T-cell (primary cell): ENCODE measurements at places on chromosomes 7 and 10.

DNA sequence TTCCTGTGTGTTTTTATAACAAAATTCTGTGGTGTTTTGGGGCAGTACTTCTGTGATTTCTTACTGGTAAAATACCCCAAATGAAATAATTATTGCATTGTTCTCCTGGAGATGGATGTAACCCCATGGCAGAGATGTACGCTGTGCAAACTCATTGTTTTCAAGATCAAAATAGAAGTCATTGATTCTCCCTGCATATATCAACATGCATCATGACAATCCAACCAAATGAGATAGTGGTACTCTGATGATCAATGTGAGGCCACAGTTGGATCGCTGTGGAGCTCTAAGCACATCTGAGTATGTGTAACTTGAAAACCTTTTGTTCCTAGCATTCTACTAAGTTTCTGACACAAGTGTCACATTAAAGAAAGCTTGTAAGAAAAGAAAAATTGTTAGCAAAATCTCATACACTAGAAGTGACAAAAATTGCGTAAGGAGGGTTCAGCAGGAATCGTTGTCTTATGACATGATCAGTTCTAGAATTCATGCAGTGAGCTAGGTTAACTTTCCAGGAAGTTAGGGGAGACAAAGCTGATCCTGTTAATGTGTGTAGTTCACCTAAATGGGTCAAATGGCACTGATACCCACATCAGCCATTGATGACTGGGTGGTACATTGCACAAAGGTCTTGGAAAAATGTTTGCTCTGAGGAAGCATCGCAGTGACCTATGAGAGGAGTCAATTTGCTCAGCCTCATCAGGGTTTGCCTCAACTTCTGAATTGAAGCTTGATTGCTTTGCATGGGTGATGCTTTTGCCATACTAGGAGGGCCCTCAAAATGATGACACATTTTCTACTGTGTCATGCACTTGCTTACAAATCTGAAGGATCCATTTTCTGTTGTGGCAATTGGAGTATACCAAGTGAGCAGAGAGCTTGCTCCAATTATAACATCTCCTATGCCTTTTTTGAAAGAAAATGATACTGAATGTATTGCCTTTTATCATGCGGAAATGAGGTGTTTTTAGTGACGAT lies 145.1 kb downstream of the PLXDC2 start:
- no peak for DNase-seq

GRCh38 chr10:91022924-91023699 lies 102.2 kb upstream of the ANKRD1 start:
- no peak for DNase-seq

DNA sequence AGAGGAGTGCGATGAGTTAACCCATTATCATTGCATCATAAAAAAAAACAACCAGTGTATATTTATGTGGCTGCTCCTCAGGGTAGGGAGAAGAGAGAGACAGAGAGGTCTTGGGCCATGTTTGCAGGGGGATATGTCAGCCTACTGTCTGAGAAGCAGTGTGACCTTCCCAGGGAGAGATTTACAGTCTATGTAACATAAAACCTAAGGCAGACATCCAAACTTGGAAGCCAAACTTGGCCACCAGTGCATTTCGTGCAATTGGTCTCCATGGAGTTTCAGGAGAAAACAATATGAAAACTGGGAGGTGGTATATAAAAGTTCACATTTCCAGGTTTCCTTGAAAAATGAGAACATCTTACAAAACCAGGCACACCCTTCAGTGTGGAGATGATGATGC lies 85.9 kb upstream of the CXCL12 start:
- DNase-seq, result no peak

DNA sequence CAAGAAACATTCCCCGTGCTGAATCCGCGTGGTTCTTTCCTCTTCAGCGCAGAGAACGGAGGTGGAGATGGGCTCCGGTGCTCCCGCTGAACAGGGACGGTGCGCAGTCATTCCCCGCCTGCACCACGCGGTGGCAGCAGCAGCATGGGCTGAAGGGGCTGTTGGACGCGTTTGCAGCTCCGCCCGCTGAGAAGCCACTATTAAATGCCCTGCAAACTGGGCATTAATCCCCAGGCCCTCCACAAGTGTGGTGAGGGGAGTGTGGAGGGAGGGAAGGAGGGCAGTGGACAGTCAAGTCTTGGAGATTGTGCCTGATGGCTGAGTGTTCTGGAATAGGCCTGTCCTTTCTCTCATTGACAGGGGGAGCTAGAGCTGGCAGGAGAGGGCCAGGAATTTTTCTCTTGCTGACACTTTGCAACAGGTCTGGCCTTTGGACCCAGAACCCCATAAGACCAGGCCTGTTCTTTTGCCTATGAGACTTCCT lies 240.2 kb upstream of the INHBA start:
- DNase-seq, result peak; percentile 62
